ENCODE measurements at places on chromosomes 7 and 10.
A peak's percentile ranks its signal among the peaks of the same experiment; 100 is the strongest.

- no peak for DNase-seq
Observed at GRCh38 chr7:158443014-158443687, 144.5 kb downstream of the PTPRN2 start.

DNA sequence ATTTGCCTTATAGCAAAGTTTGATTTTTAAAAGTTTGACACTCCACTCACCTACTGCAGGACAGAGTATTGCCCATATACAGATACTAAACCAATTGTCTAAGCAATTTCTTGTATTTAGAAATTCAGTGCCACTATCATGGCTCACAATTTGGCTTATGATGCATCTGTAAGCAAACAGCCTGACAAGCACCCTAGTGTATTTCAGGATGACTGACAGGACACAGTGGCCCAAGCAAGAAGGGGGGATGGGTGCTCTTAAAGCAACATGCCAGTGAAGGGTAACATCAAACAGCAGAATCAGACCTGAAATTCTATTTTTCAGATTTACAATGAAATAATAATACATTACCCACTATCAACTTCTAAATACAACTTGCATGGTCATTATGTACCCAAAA, 30.5 kb downstream of the CTNNA3 start:
- peak; percentile 92 for DNase-seq

DNA sequence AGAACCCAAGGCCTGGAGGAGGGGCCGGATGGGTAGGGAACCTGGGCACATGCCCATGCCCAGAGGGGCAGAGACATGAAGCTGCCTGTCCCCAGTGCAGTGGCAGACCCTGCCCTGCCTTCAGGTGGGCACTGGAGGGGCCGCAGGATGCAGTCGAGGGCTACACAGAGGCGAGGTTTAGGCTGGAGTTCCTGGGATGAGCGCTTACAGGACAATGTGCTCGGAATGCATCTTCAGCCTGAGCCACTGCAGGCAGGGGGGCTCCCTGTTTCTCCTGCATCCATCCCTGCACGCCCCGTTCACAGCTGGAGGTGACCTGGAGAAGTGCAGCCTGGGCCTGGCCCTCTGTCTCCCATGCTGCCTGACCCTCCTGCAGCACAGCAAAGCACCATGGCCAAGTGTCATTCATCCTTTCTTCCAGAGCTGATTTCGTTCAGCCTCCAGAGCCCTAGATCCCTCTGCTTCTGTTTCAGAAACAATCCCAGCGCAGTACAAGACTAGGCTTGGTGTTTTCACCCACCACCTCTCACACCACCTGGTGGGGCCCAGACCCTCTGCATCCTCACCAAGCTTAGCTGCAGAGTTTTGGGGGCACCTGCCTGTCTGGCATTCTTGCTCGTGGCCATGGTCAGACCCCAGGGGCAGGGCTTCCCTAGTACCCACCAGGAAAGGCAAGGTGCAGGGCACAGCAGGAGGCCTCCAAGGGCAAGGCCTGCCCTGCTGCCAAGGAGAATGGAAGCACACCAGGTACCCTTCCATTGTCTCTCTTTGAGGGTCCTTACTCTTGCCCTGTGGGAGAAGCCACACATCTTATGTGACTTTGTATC, 311.9 kb downstream of the TCERG1L start:
- DNase-seq, result no peak

GRCh38 chr7:150923802-150924201, 54.3 kb downstream of the KCNH2 start:
- DNase-seq, result no peak

DNA sequence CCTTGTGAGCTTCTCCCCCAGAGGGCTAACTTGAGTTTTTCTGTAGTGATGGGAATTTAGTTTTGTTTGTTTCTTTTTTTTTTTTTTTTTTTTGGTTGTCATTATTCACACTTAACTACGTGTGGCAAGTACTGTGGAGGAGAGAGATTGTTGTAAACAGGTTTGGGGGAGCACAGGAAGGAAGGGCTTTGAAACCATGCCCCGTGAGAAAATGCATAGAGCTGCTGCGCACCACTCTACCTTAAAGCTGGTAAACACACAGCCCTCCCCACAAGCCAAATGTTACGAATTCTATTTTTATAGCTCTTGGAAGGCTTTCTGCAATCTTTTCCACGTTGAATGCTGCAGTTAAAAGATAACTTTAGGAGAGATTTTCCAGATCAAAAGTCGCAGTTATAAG, 76.2 kb downstream of the ZNF22 start:
- no peak for DNase-seq

Data from putamen (tissue), 1 donor.